ENCODE measurements at places on chromosomes 4 and X.
A peak's percentile ranks its signal among the peaks of the same experiment; 100 is the strongest.

- DNase-seq, result no peak
Measured at GRCh38 chrX:41822892-41823291, 98.9 kb downstream of the GPR82 start.

DNA sequence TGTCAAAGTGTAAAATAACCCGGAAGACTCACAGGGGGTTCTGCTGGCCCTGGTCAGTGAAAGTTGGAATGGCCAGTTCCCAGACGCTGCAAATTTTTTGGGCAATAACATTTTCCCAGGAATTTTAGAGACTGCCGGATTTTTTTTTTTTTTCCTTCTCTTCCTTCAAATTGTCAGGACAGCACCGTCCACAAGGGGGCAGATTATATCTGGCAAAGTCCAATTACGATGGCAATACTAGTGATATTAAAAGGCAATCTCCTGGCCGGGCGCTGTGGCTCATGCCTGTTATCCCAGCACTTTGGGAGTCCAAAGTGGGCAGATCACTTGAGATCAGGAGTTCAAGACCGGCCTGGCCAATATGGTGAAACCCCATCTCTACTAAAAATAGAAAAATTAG is 20.5 kb downstream of the SLC25A5 start:
- DNase-seq, result peak; percentile 56

GRCh38 chr4:153273751-153274150 is 69.5 kb downstream of the TRIM2 start:
- no peak for DNase-seq

DNA sequence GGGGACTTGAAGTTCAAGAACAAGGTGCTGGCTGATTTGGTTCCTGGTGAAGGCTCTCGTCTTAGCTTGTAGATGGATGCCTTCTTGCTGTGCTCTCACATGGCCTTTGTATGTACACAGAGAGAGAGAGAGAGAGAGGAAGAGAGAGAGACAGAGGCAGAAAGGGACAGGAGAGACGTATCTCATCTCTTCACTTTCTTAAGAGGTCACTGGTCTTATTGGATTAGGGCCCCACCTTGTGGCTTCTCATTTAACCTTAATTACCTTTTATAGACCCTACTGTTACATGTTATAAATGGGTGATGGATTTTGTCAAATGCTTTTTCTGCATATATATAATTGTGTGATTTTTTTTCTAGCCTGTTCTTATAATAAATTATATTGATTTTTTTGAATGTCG is 1444.2 kb downstream of the ADGRL3 start:
- no peak for DNase-seq

DNA sequence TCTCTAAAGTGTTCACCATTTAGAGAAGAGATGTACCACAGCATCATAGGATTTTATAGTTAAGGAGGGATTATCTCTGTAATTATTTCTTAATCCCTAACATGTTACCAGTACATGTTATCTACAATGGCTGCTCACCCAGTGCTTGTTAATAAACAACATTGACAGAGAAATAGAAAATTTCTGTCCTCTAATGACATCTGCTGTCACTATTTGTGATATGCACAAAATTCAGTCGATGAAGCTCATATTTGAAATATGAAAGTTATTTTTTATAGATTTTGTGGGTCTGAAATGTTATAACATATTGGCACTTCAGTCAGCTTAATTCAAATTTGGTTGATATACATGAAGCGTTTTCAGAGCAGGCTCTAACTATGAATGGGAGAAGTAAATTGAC is 48.8 kb upstream of the GRXCR1 start:
- no peak for DNase-seq

DNA sequence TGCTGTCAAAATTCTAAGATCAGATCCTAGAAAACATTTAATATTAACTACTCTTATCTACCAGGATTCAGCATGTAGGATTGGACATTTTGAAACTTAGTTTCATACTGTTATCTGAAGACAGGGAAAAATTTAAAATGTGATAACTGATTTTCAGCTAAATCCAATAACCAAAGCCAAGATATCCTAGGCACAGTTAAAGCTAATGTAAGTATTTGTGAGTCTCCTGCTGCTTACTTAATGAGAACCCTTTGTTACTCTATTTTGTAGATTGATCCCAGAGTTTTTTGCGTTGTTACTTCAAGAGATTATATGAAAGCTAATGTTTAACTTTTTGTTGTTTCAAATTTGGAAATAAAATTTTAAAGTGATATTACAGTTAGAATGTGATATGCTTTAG is 2.0 kb downstream of the CPE start:
- no peak for DNase-seq

DNA sequence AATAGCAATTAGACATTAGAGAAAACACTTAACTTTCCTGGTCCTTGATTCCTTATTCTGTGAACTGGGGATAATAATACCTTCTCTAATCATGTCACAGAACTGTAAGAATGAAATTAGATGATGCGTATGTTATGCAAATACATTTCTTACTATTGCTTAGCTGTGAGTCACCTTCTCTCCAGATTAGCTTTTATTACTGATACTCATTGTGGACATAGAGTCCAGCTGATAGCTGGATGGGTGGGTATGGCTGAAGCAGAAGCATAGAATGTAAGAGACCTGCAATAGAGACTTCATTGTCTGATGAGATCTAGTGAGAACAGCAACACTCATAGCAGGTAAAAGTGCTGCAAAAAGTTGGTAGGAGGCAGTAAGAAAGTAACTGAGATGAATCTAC is 437.2 kb upstream of the ZFP42 start:
- DNase-seq, result no peak

DNA sequence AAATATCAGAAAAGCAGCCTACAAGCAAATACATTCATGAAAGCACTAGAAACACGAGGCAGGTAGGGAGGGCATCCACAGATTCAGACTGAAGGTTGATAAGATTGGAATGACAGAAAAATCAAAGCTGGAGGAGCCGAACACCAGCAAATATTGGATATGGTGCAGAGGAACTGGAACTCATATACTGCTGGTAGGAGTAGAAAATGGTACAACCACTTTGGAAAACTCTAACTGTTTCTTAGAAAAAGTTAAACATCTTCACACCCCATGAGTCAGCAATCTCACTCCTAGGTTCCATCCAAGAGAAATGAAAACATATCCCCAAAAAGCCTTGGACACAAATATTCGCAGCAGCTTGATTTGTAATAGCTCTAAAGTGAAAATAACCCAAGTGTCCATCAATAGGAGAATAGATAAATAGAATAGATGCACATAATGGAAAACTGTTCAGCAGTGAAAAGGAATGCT is 27.1 kb downstream of the CD99L2 start:
- DNase-seq, result no peak

DNA sequence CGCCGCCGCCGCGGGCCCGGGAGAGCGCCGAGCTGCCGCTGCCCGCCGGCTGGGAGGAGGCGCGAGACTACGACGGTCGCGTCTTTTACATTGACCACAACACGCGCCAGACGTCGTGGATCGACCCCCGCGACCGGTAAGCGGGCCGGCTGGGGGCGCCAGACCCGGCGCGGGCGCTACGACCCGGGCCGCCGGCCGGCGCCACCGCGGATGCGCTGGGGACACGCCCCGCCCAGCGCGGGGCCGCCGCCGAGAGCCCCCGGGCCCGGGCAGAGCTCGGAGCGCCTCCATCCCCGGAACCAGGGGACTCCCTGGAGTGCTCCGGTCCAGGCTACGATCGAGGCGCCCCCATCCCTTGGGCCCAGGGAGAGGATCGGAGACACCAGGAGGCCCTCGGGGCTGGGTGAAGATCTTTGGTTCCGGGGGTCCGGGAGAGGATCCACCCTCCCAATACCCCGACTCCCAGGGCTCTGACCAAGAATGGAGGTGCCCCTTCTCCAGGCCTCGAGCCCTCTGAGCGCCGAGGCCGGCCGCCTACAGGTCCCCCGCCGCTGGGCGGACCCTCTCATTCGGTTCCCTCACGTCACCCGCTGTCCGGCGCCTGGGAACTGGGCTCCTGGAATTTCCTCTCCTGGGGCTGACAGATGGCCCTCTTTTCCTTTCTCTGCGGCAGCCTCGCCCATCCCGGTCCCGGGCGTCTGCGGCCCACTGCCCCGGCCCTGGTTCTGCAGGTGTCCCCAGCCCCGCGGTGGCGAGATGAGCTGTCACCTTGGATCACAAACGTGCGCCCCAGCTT is 48.8 kb downstream of the CLDN34 start:
- peak; percentile 63 for DNase-seq

GRCh38 chr4:156972379-156973015 is 898 bp upstream of the PDGFC start:
- peak; percentile 35 for DNase-seq

- DNase-seq, result no peak
Measured at GRCh38 chr4:2646396-2647149, 109.6 kb downstream of the TNIP2 start.

- peak; percentile 68 for DNase-seq
Measured at GRCh38 chrX:49884290-49884862, 5.1 kb downstream of the USP27X start.
